ENCODE measurements at places on chromosomes 5 and 9.
A peak's percentile ranks its signal among the peaks of the same experiment; 100 is the strongest.

DNA sequence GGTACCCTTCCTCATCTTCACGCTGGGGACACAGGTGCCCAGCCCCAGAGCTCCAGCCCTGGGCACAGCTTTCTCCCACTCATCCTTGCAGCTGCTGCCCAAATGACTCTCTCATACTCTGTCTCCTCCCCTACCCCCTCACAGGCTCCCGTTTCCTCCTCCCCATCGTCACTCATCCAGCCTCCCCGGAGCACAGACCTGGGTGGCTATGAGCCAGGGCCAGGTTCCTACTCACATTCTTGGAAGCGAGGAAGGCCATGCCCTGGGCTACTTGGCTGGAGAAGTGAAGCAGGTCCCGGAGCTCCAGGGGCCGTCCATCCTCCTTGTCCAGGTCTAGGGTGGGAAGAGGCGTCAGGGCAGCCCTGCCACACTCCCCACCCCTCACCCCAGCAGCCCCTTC is 29.3 kb downstream of the CSF1R start:
- DNase-seq: peak; percentile 20

DNA sequence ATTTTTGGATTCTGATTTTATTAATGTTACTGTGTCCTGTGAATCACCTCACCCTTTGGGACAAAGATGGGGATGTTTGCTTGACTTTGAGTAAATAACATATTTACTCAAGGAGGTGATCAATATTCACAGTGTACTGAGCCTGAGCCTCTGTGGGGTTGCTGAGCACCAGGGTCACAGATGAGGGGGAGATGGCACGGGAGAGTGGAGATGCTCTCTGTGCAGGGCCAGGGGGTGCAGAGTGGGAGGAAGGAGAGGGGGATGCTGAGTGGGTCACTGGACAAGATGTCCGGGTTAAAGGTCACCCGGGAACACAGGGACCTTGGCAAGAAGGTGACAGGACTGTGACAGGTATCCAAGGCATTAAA is 4.0 kb downstream of the SQSTM1 start:
- DNase-seq: no peak

- DNase-seq: peak; percentile 13
Observed at GRCh38 chr9:4832786-4833579, 40.2 kb downstream of the RCL1 start.

- DNase-seq: no peak
Observed at GRCh38 chr5:139118804-139119203, 79.4 kb downstream of the SIL1 start.

GRCh38 chr9:83425240-83425639 is 113.0 kb downstream of the FRMD3 start:
- no peak for DNase-seq

DNA sequence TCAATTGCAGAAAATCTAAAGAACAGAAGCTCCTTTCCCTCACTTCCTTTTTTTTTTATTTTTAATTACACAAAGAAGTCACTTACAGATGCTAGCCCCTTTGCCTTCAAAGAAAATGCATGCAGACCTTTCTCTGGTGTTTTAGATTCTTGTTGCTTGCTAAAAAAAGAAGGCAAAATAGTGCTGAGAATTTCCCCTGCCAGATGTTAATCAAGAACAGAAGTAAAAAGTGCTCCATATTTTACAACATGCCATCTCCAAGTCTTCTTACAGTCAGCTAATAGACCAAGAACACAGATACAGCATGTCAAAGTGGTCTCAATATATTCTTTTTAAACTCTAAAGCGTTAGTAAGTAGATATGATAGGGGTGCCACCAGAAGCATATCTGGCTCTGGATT is 142.8 kb upstream of the RGMB start:
- DNase-seq: no peak

- peak; percentile 43 for DNase-seq
Observed at GRCh38 chr5:142445266-142445665, 120.4 kb upstream of the SPRY4 start.

GRCh38 chr5:126004636-126005035 is 418.6 kb upstream of the GRAMD2B start:
- DNase-seq: no peak

DNA sequence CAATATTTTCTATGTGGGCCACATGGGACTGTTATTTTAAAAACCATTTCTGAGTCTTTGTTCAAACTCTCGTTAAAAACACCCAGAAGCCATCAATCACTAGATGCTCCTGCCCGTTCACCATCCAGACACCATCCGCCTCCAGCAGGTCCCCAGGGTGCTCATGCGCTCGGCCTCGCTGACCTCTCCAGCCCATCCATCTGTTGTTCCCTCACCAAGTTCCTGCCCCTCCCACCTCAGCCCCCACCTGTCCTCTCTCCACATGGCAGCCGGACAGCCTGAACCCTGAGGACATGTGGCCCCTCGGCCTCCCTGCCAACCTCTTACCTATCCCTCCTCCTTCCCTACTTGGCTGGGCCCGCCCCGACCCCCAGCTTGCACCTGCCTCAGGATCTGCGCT is 31.6 kb downstream of the NSUN2 start:
- DNase-seq: no peak

- DNase-seq: no peak
Observed at GRCh38 chr5:14112998-14113652, 30.0 kb upstream of the TRIO start.

- no peak for DNase-seq
Observed at GRCh38 chr5:38167562-38167996, 90.8 kb upstream of the EGFLAM start.

DNA sequence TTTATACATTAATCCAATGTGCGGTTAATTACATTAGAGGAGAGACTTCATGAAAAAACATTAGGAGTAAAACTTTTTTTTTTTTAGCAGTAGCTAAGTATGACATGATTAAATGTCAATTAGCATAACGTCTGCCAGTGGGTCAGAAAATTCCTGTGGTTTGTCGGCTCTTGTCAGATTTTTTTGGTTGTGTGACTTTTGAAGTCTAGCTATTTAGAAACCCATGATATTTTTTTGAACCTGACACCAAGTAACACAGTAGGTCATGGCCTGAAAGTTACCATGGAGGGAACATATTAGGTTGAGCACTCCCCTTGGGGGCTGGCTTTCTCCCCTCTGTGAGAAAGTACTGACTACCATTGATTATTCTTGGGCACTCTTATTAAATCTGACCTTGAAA is 84.8 kb upstream of the ALDH1A1 start:
- no peak for DNase-seq

DNA sequence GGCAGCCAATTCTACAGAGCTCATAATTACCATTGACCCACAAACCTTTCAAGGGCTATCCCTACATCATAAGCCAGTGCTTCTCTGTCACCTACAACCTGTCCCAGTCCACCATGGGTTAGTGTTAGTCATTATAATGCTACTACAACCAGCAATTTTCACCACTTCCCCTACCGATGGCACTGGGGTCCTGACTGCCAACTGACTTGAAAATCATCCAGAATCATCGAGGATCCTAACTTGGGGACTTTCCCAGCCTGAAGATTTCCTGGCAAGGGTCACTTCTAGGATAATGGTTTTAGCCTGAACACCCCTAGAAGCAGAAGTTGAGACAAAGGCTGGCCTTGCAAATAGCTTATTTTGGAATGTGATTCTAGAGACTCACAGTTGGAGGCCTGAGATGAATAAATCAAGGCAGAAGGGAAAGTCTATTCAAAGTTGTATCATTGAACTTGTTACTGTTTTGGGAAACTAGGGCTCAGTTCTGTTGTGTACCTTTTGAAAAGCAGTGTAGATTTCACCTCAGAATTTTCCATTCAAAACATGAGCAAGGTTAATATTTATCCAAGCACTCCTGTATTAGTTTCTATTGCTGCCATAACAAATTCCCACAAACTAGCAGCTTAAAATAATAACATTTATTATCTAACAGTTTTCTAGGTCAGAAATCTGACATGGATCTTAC is 633.0 kb downstream of the LRRC70 start:
- no peak for DNase-seq

- no peak for DNase-seq
Observed at GRCh38 chr5:169631360-169631759, 5.7 kb upstream of the DOCK2 start.

GRCh38 chr5:143395638-143396352 is 7.7 kb downstream of the NR3C1 start:
- no peak for DNase-seq

GRCh38 chr9:130694205-130694604 is 625 bp downstream of the EXOSC2 start:
- no peak for DNase-seq

DNA sequence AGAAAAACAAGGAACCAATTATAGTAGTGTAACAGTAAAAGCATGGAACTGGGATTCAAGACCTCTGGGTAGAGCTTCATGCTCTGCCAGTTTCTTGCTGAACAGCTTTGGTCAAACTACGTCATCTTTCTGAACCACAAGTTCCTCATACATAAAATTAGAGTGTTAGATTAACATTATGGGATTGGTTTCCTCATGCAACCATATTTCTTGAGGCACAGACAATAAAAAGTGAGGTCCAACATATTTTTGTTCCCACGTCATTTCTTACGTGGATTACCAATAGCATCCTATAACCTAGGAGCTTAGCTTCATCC is 354.8 kb downstream of the TMEM232 start:
- no peak for DNase-seq

DNA sequence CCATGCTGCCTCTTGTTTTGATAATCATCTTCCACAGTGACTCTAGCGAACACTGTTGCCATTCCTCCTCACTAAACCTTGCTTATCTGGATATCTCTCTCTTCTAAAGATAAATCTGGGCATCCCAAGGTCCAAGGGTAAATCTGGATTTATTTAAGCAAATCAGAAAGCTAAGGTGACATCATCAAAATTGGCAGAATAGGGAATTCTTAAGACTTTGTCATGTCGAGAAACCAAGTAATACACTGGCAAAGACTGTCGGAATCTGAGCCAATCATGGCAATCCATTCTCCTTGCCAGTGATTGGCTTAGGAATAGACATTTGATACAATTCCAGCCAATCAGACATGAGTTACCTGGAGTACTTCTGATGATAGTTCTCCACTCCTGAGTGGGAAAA is 362.7 kb upstream of the PTGER4 start:
- no peak for DNase-seq

DNA sequence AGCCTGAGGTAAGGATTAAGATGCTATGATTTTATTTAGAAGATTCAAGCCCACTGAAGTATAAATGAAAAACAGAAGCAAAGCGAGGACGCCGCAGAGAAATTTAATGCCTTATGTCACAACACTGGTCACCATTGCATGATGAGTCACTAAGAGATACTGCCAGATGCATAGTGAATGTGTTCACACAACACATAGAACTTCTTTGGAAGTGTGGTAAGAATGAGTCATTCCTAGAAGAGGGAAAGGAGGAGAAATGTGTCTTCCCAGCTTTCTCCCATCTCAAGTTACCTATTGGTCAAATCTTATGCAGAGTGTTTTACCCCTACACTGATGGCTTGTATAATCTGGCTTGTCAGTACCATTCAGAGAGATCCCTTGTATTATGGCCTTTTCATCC is 465.3 kb upstream of the ARRDC3 start:
- DNase-seq: no peak

DNA sequence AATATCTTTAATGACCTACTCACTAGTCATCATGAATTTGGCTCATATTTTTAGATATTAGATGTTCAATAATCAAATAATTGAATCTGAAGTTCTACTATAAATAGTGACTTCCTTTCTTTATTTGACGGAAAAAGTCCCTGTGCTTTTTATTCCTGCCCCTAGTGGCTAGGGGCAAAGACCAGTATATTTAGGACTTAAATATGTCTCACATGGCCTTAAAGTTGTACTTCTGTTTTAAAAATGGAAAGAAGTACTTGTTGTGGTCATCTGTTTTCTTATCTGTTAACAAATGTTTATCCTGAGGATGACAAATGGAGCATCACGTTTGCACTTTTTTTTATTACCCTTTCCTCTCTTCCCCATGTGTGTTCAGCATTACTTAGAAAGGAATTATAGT is 89.2 kb upstream of the GRHPR start:
- DNase-seq: no peak

DNA sequence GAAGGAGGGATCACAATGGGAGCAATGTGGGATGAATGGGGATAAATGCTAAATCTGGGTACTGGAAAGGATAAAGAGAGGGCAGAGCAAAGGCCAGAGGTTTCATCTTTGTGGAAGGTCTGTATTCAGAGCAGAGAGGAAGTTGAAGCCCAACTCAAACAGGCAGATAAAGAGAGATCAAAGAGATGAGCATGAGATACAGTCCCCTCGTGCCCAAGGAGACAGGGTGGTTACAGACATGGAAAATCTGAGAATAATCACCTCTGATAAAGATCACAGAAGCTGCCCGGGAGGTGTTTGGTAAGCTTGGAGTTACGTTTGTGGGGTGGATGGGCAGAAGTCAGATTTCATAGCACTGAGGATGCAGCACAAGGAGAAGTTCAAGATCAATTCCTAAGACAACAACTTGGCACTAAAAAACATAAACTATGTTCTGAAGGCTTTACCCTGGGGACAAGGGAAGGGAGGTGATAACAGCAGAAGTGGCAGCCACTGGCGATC is 459 bp upstream of the ERAP2 start:
- no peak for DNase-seq

GRCh38 chr5:139138809-139139208 is 59.4 kb downstream of the SIL1 start:
- DNase-seq: peak; percentile 43

DNA sequence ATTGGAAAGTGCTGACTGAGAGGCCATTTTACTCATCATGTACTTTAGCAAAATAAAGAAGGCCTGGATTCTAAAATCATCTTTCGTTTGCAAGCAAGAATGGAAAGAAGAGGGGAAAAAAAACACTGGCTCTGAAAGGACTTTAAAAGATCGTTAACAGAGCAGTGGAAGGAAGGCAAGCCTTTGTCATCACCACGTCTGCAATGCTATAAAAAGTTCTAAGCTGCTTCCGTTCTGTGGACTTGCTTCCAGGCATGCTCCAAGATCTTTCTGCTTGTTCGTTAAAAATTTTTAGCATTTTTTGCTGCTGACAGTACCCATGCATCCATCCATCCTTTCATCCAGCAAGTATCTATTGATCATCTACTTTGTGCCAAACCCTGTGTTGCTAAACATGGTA is 226.5 kb downstream of the GABBR2 start:
- DNase-seq: no peak

- DNase-seq: no peak
Observed at GRCh38 chr5:78300464-78301045, 6.1 kb upstream of the AP3B1 start.

DNA sequence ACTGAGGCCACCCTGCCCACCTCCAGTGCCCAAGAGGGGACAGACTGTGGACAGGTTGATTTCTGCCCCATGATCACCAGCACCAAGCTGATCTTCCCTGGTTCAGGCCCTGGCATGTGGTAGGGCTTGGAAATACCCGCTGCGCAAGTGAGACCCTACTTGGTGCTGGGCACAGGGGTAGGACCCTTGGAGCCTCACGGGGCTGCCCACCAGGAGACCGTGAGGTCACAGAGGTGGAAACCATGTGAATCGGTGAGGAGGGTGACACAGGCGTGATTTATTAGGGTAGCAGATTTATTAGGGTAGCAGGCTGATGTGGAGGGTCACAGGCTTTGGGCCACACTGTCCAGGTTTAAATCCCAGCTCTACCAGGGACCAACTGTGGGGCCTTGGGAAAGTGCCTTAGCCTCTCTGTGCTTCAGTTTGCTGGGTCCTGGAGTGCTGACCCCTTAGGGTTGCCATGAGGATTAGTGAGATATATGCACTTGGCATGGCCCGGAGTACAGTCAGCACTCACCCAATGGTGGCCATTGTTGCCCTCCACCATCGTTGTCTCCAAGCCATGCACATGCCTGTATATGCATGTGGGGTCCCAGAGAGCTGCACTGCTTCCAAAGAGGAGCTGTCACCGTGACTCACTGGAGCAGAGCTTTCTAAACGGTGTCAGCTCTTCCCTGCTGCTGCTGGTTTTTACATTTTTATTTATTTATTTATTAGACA is 20.9 kb upstream of the DUSP1 start:
- no peak for DNase-seq
